ENCODE measurements at places on chromosomes 12 and 14.

DNA sequence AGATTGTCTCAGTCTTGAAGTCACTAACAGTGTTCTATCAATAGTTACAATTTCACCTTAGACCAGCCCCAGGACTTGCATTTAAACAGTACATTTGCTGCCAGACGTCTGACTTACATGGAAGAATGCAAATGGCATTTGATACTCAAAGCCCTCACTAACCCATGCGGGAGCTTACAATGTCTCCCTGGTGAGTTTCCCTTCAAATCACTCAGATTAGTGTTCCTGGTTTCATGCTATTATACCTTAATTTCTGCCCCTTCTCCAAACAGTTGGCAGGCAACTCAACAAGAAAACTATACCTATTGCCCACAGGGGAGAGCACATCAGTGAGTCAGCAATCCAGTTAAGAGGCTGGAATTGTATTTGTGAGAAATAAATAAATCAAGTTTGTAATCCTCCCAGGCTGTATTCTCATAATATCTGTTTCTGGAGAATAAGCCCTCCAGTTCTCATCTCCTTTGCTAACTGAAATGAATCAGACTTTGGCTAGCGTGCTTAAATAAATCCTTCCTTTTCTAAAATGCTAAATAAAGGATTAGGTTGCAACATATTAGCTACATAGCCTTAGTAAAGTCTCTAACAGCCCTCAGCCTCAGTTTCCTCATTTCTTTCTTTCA is 23.7 kb downstream of the GSTZ1 start:
- DNase-seq = no peak

- no peak for DNase-seq
These were observed 92.5 kb upstream of the NAP1L1 start for GRCh38 chr12:76176940-76177339.

GRCh38 chr14:49582113-49582977 is 3.8 kb downstream of the RPS29 start:
- no peak for DNase-seq

- DNase-seq = no peak
These were observed 37.7 kb upstream of the MANSC4 start for GRCh38 chr12:27817766-27818165.

DNA sequence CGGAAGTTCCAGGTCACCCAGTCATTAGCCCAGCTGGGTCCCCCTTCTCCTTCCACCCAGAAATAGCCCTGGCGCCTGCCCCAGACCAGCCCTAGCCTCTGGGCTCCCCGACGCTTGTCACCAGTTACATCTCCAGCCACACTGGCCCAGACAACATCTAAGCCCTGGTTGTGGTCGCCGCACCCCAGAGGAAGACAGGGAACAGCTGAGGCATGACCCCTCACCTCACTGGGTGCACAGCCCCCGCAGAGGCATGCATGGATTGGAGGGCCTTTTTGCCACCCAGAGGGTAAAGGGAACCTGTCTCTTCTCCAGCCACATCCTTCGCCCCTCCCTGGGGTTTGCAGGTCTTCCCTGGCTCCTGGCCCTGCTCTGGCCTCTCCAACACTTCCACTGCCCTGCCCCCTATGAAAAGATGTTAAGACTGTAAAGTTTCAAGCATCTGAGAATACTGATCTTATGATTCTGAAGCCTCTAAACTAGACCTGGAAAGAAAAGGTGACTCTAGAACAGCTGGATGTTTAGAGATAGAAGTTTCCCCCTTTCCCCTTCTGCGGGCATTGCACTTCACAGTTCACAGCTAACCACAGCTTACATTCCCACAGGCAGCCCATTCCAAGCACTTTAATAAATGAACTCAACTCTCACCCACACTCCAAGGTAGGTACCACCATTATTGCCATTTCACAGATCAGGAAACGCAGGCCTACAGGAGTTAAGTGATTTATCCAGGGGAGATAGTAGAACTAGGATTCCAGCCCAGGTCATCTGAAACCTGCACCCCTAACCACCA is 14.7 kb downstream of the TMEM119 start:
- DNase-seq = no peak

- DNase-seq = no peak
These were observed 10.8 kb upstream of the DUSP6 start for GRCh38 chr12:89363084-89363483.

Data from ELF-1 (cell line).